ENCODE measurements at places on chromosomes 5 and 9. TPM values are rescaled to one million over a fixed set of nuclear protein-coding genes. Genes with fewer than 3 reads are reported as not detected.

SLCO6A1 gene
- total RNA-seq = not detected

TIMD4 gene
- total RNA-seq = not detected

NDOR1 gene
- 22.7 TPM for total RNA-seq

PCDHGB4 gene
- 0.66 TPM for total RNA-seq

- no peak for DNase-seq
These were observed 71.8 kb upstream of the SIMC1 start for GRCh38 chr5:176166427-176166826.

- no peak for DNase-seq
These were observed 173.3 kb downstream of the RAPGEF6 start for GRCh38 chr5:131461742-131462141.

- DNase-seq = no peak
These were observed 64.1 kb downstream of the SEMA4D start for GRCh38 chr9:89433826-89434225.

- DNase-seq = no peak
These were observed 34.9 kb downstream of the GNAQ start for GRCh38 chr9:77996696-77997095.

DNA sequence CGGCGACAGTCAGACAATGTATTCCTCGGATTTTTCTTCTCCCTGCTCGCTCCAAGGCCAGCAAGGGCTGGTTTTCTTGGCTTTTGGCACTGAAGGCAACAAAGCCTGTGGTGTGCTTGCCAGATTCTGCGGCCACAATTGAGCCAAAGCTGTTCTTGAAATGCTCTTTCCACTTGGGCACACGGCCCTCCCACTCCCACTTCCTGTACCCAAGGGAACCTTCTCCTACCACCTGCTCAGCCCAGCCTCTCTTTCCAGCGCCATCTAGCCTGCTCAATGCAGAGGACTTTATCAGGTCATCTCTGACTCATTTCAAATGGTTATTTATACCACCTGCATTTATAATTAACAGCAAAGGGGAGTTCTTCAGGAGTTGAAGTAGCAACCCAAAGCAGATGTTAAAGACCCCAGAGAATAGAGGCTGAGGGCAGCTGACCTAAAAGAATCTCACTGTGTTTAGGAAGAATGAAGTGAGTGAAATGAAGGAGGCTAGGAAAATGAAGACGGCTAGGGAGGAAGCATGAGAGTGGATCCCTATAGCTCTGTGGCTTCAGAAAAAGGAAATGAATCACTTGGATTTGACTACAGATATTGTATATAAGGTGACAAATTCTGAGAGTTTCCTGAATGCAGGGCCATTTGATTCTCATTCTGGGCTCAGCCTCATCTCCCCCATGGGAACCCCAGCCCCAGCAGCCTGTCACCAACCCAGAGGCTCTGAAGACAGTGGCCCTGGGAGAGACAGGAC lies 439.0 kb downstream of the ENC1 start:
- no peak for DNase-seq

DNA sequence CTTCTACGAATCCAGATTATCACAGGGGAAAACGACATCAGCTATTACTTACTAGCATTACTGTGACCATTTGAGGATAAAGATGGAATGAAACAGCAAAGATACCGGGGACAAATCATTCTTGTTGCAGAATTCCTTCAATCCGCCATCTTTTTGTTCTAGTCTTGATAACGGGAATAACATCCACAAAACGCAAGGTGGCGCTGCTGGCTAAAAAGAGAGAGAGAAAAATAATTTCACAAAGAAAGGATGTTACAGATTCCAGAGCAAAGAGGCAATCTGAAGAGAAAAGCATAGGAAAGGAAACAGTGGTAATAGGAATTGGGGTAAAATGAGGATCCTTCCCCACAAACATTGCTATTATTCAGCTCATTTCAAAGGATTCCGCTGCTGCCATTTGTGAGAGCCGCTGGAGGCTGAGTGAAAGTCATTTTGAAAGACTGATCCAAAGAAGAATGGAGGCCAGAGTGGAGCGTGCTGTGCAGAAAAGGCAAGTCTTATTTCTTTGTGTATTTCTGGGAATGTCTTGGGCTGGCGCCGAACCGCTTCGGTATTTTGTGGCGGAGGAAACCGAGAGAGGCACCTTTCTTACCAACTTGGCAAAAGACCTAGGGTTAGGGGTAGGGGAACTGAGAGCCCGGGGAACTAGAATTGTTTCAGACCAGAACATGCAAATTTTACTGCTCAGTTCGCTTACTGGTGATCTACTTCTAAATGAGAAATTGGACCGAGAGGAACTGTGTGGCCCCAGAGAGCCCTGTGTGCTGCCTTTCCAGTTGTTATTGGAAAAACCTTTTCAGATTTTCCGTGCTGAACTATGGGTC lies at the start of gene PCDHB7:
Gene PCDHB7 (plus strand): TSS at position 264 of the 824 bp plus-strand sequence. CDS start 192 bp downstream, at position 456.
- peak; percentile 76 for DNase-seq

DNA sequence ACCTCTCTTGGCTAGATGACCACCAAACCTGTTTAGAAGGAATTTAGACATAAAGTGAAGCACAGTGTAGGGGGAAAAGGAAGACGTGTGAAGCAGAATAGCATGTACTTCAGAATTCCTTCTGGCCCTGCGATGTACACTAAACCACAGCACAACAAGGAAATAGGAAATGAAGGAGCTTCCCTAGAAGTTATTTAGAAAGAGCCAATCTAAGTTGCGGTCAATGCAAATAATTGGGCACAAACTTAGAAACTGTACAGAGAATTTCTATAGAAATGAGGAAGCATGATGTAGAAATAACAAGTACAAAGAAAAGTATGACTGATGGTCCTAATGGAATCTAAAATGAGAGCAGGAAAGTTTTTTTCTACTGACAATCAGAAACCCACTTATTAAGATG lies 41.5 kb downstream of the ANKRD55 start:
- DNase-seq = no peak

- no peak for DNase-seq
These were observed 1054.3 kb downstream of the TLE1 start for GRCh38 chr9:80635065-80635464.

All from H7 (cell line).